ENCODE measurements at places on chromosomes 16 and 17. TPM values are rescaled to one million over a fixed set of nuclear protein-coding genes. Genes with fewer than 3 reads are reported as not detected.

CPHXL gene
- total RNA-seq, result not detected

CCL23 gene
- not detected for total RNA-seq

FMNL1 gene
- 0.53 TPM for total RNA-seq

- DNase-seq, result no peak
These were observed 2.8 kb upstream of the ARHGAP27 start for GRCh38 chr17:45435481-45435880.

- DNase-seq, result peak; percentile 100
These were observed 102.1 kb downstream of the KIF2B start for GRCh38 chr17:53924530-53925455.

GRCh38 chr16:65185241-65185778, 63.4 kb upstream of the CDH11 start:
- DNase-seq, result no peak

- peak; percentile 63 for DNase-seq
These were observed 13.1 kb upstream of the SEPHS2 start for GRCh38 chr16:30458561-30459394.

DNA sequence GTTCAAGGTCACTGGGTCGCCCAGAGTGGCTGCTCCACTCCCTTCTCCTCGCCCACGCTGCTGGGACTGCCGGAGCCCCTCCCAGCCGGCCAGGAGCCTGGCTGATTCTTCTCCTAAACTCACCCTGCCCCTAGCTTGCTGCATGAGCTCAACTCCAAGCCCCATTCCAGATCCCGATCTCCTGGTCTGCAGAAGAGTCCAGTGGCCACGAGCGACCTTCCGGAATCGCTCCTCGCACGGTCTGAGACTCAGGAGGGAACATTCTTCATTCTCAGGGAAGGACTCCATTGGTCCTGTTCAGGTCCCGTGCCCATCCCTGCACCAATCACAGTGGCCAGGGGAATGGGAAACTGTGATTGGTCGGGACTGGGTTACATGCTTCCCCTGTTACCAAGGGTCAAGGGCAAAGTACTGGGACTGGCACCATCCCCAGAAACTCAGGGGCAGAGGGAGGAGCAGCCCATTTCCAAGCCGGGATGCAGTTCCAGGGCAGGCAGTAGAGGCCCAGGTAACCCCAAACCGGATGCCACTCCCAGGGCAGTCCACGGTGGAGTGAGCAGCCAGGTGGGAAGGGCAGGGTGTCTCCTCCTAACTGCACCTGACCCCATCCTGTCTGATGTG, 24.5 kb upstream of the CIBAR2 start:
- peak; percentile 95 for DNase-seq

- DNase-seq, result no peak
These were observed 105.8 kb upstream of the TNRC6C start for GRCh38 chr17:77852731-77853130.

ST6GALNAC2 gene
- total RNA-seq, result 0.84 TPM

DNA sequence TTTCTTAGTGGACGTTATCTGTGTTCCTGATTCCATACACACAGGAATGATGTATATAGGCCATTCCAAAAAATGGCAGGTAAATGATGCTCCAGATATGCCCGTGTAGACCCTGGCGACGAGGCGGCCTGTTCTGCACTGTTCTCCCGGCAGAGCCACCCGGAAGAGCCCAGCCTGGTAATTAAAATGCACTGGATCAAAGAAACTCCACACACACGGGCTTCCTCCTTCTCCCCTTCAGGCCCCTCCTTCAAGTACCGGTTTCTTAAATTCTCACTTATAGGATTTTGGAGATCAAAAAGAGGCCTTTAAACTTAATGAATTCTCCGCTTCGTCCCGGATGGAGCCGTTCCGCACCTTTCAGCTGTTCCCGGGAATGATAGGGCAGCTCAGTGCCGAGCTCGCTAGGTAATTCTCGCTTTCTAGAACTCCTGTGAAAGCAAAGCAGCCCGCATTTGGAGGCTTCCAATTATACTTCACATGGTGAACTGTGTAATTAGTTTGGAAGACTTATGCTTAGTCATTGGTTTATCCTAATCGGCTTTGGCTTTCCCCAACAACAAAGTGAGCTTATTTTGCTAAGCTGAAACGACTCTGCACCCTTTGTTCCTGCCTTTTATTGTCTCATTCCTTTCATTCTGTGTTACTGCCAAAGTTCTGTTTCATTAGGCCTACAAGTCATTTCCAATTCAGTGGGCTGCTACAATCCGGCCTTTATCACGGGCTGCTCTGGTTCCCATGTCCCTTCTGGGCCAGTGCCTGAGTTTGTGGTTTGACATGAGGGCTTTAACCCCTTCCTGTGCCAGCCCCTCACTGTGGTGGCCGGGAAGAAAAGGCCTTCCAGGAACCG, 150.0 kb downstream of the MSI2 start:
- DNase-seq, result peak; percentile 61

GRCh38 chr17:3834811-3835210, 11.2 kb downstream of the NCBP3 start:
- no peak for DNase-seq

- no peak for DNase-seq
These were observed 115.3 kb upstream of the SOX9 start for GRCh38 chr17:72005332-72006163.

DNA sequence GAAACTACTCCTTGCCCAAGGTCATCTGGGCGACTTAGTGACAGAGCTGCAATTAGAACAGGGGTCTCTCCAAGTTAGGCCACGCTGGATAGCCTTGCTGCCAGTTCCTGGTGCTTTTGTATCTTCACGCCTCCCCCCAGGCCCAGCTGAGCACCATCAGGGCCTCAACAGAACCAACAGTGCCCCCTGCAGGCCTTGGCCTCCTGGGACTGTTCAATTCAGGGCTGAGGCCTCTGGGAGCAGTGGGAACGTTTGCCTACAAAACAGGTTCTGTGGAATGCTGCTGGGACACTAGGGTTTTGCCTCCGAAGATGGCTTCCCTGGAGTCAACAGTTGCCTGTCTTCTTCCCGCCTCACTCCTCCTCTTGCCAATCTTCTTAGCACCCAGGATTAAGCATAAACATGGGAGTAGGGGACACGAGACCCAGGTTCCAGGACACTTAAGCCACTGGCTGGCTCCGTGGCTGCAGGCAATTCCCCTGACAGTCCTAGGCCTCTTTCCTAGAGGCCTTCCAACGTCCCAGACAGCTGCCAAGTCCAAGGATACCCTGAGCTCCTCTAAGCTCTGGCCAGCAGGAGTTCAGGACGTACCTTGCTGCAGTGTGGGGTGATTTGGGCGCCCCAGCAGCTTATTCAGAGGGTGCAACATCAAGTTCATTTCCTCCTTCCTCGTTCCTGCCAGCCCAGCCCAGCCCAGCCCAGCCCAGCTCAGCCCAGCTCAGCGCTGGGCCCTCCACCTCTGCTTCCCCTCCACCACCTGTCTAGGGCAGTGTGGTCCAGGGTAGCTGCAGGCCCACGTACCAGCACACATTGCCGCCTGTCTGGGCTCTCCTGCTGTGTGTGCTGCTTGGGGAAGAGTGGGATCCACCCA, 246.6 kb upstream of the RPL38 start:
- DNase-seq, result peak; percentile 56

NGFR gene
- total RNA-seq, result 0.41 TPM

DNA sequence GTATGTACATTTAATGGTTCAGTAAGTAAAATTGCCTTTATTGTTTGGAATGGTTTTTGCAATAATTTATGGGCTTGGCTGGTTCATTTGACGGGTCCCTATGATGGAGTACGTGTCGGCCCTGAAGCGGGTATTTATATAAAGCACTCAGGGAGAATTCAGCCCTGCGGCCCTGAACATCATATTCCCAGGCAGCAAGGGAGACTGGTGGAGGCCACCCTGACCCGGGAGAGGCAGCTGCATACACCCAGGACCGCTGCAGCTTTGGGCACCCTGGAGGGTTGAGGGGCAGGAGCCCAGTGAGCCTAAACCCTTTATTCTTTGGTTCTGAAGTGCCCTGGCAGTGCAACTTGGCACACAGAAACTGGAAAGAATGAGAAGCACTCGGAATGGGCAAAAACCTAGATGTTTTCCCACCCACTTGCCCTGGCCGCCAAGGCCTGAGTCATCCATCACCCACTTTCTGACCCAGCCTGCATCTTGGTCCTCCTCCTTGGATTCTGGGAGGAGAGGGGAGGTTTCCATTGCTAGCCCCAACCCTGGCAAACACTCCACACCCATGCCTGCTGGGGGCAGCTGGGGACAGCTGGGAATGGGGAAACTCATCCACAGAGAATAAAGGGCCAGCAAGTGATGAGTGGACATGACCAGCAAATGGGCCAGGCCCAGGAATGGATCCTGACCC, 162.2 kb upstream of the TNRC6C start:
- DNase-seq, result no peak

DNA sequence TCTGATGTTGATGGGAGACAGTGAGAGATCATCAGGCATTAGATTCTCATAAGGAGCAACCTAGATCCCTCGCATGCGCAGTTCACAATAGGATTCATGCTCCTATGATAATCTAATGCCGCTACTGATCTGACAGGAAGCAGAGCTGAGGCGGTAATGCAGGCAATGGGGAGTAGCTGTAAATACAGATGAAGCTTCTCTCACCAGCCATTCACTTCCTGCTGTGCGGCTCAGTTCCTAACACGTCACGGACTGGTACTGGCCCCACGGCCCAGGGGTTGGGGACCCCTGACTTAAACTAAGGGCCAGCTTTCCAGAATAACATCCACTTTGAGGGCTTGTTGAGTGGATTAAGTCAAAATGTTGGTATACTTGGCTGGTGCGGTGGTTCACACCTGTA, 2.6 kb upstream of the TMEM219 start:
- no peak for DNase-seq

DNA sequence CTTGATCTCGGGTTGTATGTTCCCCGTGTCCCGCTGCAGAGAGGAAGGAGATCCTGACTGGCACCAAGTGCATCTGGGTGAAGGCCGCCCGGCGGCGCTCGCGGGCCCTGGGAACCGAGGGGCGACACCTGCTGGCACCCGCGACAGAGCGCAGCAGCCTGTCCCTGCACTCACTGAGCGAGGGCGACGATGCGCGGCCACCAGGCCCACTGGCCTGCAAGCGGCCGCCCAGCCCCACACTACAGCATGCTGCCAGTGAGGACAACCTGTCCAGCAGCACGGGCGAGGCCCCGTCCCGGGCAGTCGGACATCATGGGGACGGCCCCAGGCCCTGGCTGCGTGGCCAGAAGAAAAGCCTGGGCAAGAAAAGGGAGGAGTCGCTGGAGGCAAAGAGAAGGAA, 7.5 kb downstream of the BTBD17 start:
- DNase-seq, result peak; percentile 67

GRCh38 chr17:66381701-66382362, 79.4 kb downstream of the PRKCA start:
- DNase-seq, result no peak

DNA sequence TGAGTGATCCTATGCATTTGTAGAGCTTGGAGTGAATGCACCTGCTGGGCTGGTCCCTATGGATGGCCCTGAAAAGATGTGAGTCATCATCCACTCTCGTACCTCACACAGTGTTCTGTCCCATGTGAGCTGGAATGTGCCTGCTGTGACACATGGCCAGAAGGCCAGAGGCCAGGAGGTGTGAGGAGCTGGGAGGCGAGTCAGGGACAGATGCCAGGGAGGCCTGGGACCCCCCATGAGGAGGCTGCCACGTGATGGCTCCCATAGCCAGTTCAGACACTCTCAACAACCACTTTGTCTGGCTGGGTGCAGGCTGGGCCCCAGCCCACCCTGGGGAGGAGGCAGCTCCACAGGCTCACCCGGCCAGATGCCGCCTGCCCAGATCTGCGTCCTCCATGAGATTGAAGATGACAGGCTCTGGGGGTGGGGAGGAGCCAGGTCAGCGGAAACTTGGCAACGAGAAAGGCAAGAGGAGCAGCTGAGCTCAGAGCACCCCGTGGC, 168.8 kb downstream of the C16orf78 start:
- no peak for DNase-seq

CLEC10A gene
- not detected for total RNA-seq

GRCh38 chr16:47676635-47677177, 215.6 kb downstream of the PHKB start:
- no peak for DNase-seq

- peak; percentile 62 for DNase-seq
These were observed 45.0 kb upstream of the NACA2 start for GRCh38 chr17:61635913-61636432.

DNA sequence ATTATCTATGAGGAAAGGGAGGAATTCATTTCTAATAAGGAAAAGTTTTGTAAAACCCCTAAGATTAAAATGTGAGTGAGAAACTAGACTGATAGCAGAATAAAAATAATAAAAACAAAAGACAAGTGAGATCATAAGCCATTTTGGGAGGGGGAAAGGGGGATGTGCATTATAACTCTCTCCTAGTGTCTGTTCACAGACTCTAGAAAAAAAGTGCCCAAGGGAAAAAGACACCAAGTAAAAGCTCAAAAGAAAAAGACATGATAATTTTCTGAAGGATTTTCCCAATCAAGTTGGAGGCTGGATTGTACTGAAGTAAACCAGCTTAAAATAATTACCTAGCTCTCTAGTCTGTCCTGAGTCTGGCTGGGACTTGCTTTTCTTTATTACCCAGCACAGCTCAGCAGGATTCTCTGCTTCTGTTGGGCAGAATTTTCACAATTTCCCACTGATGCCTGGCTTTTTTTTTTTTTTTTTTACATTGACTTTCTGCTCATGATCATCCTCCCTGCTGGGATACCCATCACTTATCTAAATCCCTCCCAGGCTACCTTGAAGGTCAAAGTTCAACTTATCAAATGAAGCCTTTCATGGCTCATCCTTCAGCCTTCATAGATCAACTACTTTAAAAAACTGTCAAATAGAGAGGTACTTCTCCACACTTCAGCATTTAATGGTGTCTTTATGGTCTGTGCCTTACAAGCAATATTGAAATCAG, 124.2 kb upstream of the KCNJ16 start:
- DNase-seq, result no peak

TBC1D26 gene
- not detected for total RNA-seq

DNA sequence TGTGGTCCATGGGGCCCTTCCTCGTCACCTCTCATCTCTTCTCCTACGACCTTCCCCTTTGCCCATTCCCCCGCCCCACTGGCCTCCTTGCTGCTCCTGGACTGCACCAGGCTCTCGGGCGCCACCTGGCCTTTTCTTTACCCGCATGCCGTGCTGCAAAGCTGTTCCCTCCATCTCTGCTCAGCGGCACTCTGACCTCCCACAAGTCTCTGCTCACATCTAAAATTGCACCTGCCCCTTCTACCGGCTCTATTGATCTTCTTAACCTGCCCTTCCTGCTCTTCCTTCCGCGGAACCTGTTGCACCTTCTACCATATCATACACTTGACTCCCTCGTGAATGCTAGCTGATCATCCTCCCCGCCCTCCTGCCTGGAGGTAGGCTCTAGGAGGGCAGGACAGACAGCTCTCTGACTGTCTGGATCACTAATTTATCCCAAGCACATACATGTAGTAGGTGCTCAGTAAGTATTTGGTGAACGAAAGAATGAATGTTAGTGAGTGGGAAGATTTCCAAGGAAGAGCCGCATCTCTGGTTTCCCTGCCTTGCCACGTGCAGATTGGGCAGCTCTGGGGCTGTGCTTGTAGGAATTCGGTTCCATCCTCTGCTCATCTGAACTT, 17.3 kb downstream of the DNAH17 start:
- no peak for DNase-seq

- DNase-seq, result no peak
These were observed 8.9 kb downstream of the CHAD start for GRCh38 chr17:50459756-50460155.
